GM23248 (cell line): ENCODE measurements at places on chromosomes 12 and 14. TPM values are rescaled to one million over a fixed set of nuclear protein-coding genes. Genes with fewer than 3 reads are reported as not detected.

Gene KIF26A
- total RNA-seq, result not detected in 2 replicates

Gene MYH6
- total RNA-seq, result not detected in 2 replicates

Gene TTC8
- total RNA-seq, result 47.7 and 49.4 TPM in 2 replicates

Gene TIMELESS
- total RNA-seq, result 4.2 and 4.5 TPM in 2 replicates

Gene CNIH1
- total RNA-seq, result 208 and 315 TPM in 2 replicates

Gene BCL11B
- not detected in 2 replicates for total RNA-seq

Gene CSRP2
- total RNA-seq, result 53.0 and 62.2 TPM in 2 replicates

Gene SSPN
- total RNA-seq, result 6.4 and 12.5 TPM in 2 replicates

Gene TAS2R43
- 0.63 TPM in 1 of 2 replicates, not detected in the other for total RNA-seq

Gene KRT79
- total RNA-seq, result not detected in 2 replicates

Gene ANO4
- total RNA-seq, result 4.8 and 6.6 TPM in 2 replicates

Gene MFAP5
- total RNA-seq, result 344 and 390 TPM in 2 replicates

Gene SLC22A17
- total RNA-seq, result 32.8 and 42.3 TPM in 2 replicates

Gene KLRF1
- not detected in 2 replicates for total RNA-seq

Gene FOXM1
- total RNA-seq, result 12.4 and 23.9 TPM in 2 replicates

Gene FAM222A
- total RNA-seq, result 0.89 and 0.97 TPM in 2 replicates

Gene PDZRN4
- total RNA-seq, result not detected in 2 replicates

Gene HPD
- not detected in 2 replicates for total RNA-seq

Gene TMEM233
- not detected in 2 replicates for total RNA-seq

Gene SERPINA10
- not detected in 2 replicates for total RNA-seq

Gene GOLGA5
- total RNA-seq, result 50.0 and 56.4 TPM in 2 replicates

Gene GPR84
- total RNA-seq, result not detected in 2 replicates

Gene NINJ2
- 5.2 and 5.9 TPM in 2 replicates for total RNA-seq

Gene HOXC9
- total RNA-seq, result 2.5 and 3.7 TPM in 2 replicates

Gene KRT7
- total RNA-seq, result 5.7 and 11.0 TPM in 2 replicates

Gene FBXL14
- 3.2 and 9.3 TPM in 2 replicates for total RNA-seq

Gene CCDC175
- not detected in 2 replicates for total RNA-seq

Gene SLC38A4
- 0.54 and 2.3 TPM in 2 replicates for total RNA-seq

Gene NOVA1
- under 0.01 and 0.32 TPM in 2 replicates for total RNA-seq
